ENCODE measurements at places on chromosomes 7 and 10.

DNA sequence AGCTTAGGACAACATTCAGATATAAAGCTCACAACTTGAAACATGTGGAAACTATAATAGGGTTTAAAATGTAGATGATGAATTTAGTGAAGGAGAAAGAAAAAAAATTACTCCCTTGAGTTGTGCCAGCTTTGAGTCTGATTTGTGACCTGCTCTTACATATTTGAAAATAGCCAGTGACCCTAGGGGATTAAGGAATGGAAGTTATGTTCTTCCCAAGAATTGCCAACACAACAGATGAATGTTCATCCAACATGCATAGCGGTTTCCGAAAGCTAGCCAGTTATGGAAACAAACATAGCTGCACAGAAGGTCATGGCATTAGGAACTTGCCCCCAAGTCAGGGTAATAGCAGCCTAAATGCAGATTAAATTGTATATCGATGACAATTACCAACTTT lies 10.8 kb downstream of the TMEM196 start:
- DNase-seq: no peak

- DNase-seq: no peak
These were observed 1.8 kb upstream of the XPNPEP1 start for GRCh38 chr10:109924967-109925620.

- DNase-seq: no peak
These were observed 411.2 kb downstream of the GLRX3 start for GRCh38 chr10:130547368-130547767.

- DNase-seq: no peak
These were observed 122.5 kb downstream of the LHFPL3 start for GRCh38 chr7:104450861-104451260.

GRCh38 chr7:31028417-31028992 lies 23.6 kb upstream of the ADCYAP1R1 start:
- no peak for DNase-seq

- DNase-seq: no peak
These were observed 182.4 kb downstream of the DNAJB6 start for GRCh38 chr7:157519246-157519645.

- no peak for DNase-seq
These were observed 106.4 kb upstream of the ZNF438 start for GRCh38 chr10:31138026-31138553.

GRCh38 chr10:102009801-102010425 lies 46.1 kb downstream of the ARMH3 start:
- DNase-seq: peak; percentile 64

DNA sequence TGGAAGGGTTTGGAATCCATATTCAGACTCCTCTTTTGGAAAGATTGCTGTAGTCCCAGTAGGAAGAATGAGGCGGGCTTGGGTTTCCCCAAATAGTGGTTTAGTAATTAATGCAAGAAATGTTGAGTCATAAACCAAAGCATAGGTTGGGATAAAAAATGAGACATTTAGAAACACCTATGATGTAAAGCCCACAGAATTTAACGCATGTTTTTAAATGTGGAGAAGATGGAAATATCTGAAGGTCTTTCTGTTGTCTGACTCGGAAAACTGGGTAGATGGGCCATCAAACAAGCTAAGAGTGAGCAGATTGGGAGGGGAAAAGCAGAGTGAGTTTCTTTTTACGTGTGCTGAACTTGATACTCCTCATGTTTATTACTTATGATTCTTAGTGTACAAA lies 62.2 kb downstream of the LANCL2 start:
- no peak for DNase-seq

- no peak for DNase-seq
These were observed 41.9 kb downstream of the PTPRE start for GRCh38 chr10:127948791-127949190.

DNA sequence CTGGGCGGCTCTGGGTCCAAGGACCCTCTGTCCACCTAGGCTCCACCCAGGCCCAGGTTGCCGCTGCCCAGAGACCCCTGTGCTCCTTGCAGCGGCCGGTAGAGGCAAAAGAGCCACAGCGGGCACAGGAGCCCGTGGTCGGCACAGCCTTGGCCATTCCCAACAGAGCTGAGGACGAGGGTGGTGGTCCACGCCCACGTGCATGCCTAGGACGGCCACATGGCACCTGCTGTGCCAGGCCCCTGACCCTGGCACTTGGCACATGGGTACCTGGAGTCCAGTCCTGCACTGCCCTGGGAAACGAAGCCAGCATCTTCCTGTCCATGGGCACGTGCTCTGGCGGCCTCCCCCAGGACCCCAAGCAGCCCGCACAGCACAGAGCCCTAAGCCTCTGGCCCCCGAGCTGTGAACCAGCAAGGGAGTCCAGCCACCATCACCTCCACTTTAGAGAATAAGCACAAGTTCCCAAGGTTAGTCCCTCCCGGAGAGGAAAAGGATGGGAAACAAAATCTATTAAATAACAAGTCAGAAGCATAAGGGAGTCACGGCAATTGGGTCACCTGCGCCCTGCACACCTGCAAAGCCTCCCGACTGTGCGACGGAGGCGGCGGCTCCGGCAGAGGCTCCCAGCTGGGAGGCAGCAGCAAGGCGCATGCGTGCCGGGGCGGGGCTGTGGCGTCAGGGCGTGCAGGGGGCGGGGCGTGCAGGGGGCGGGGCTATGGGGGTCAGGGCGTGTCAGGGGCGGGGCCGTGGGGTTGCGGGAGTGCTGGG lies 59.1 kb downstream of the STK32C start:
- no peak for DNase-seq

DNA sequence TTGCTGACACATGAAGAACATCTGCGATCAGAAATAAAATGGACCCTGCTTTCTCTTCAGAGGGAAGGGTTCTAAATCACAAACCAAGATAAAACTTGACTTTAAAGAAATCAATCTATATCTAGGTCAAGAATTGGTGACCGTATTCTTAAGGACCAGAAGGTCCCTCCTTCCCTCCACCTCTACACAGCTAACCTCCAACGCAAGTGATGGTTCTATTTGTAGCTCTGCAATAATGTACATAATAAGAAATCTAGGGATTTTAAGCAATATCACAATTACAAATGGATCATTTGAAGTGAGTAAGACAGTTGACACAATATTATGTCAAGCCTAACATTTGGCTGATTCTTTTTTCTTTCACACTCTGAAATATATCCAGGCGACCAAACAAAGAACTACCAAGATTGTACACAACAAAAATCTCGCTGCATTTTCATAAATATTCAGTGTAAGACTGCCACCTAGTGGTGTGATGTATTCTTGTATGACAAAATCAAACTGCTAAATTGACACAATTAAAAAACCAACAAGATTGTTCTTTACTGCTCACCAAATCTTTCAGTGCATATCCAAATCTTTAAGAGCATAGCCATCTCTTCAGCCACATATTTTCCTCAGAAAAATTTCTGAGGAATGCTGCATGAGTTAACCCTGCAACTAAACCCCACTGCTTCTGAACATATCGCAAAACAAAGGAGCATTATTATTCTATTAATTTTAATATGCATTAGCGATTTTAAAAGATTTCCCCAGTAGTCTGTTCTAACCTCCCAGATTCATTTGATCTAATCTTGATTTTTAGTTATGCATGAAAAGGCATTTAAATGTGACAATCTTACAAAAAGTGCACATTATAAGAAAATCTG lies 44.5 kb downstream of the ICA1 start:
- no peak for DNase-seq

DNA sequence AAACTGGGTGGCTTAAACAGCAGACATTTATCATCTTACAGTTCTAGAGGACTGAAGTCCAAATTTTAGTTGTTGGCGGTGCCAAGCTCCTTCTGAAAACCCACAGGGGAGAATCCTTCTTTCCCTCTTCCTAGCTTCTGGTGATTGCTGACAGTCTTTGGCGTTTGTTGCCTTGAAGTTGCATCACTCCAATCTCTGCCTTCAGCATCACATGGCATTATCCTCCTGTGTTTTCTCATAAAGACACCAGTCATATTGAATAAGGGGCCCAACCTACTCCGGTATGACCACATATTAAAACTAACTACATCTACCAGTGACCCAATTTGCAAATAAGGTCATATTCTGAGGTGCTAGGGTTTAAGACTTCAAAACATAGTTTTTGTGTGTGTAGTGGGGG lies 472.1 kb upstream of the IGFBP3 start:
- no peak for DNase-seq

DNA sequence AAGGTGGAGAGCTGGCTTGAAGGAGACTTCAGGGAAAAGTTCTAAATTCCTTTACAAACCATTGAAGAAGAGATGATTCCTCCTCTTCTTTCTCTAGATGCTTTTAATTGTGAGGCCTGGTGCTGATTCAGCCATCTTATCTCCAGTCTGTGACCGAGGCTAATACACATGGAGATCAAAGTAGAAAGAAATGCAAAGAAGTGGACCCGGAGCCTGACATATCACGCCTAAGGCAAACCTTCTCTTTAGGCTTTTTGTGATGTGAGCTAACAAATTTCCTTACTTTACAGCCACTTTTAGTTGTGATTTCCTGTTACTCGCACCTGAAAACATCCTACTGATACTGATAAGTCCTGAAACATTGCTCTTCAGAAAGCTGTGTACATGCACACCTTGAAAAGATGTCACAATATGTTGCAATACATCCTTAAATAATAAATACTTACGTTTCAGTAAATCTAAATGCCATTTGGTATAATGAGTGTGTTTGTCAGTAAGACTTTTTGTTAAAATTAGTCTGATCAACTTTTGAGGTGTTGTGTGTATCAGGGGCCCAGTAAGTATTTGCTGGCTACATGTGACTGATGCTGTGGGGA lies 192.4 kb downstream of the BAMBI start:
- no peak for DNase-seq

DNA sequence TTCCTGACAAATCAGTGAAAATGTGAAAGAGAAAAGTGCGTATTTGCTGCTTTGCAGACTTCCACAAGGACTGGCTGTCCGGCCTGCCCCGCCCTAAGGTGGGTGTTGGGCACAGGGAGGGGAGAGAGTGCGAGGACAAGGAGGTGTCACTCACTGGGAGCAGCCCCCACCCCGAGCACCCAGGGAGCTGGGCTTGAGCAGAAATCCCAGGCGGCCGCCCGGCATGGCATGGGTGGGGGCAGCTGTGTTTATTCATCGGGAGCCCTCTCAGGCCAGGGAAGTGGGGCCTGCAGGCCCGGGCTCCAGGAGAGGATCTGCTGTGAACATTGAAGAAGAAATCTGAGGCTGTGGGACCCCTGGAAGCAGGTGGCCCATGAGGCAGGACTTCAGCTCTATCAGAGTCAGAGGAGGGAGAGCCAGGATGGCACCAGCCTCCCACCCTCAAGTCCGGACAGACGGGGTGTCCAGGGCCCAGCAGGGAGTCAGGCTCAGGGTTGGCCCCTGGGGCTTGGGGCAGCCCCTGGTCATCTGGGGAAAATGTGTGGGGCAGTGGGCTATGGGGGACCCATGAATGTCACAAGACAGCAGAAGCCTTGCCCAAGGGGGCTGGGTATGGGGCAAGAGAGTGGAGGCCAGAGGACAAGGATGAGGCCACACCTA lies 164.4 kb upstream of the PPP2R2D start:
- DNase-seq: no peak

GRCh38 chr7:23207884-23208283 lies 26.0 kb downstream of the NUP42 start:
- no peak for DNase-seq

Measured in renal cortex interstitium (tissue), 15 donors.